ENCODE measurements at places on chromosomes 1 and 21.

GRCh38 chr1:34842952-34843371 lies 16.6 kb downstream of the SMIM12 start:
- no peak for DNase-seq

- no peak for DNase-seq
These were observed 131.0 kb upstream of the RUNX1 start for GRCh38 chr21:35179990-35180540.

- DNase-seq = no peak
These were observed 22.6 kb upstream of the FCRL3 start for GRCh38 chr1:157723157-157723556.

- DNase-seq = no peak
These were observed 16.0 kb downstream of the LRIG2 start for GRCh38 chr1:113088972-113089371.

- DNase-seq = no peak
These were observed 485.7 kb downstream of the AJAP1 start for GRCh38 chr1:5140136-5140535.

DNA sequence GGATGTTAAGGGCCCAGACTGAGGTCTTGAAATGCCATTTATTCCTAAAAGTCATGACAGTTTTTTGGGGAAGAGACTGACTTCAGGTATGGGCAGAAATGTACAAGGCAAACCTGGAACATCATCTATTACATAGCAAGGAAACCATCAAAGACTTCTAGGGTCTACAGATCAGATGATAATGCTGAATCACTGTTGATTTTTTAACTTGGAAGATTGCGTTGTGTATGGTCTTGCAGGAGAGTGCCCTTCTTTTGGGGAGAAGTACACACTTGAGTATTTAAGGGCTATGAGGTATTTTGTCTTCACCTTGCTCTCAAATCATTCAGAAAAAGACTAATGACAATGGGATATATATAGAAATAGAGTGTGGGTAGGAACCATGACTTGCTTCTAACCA lies 15.4 kb upstream of the RD3 start:
- DNase-seq = no peak

DNA sequence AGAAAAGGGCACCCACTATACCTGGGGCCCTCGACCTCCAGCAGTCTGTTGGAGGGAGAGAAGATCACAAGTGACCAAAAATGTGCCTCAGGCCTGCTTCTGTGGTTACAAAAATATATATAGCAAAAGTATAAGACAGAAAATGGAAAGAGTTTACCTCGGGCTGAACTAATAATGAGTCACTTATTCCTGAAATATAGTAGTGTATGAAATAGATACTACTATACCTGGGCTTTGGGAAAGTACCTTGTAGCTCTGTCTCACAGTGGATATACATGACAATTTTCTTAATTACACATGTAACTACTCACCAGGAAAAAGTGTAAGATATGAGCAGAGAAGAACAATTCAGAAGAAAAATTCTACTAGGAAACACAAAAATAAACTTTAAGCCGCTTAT lies 7.3 kb upstream of the APCS start:
- no peak for DNase-seq

DNA sequence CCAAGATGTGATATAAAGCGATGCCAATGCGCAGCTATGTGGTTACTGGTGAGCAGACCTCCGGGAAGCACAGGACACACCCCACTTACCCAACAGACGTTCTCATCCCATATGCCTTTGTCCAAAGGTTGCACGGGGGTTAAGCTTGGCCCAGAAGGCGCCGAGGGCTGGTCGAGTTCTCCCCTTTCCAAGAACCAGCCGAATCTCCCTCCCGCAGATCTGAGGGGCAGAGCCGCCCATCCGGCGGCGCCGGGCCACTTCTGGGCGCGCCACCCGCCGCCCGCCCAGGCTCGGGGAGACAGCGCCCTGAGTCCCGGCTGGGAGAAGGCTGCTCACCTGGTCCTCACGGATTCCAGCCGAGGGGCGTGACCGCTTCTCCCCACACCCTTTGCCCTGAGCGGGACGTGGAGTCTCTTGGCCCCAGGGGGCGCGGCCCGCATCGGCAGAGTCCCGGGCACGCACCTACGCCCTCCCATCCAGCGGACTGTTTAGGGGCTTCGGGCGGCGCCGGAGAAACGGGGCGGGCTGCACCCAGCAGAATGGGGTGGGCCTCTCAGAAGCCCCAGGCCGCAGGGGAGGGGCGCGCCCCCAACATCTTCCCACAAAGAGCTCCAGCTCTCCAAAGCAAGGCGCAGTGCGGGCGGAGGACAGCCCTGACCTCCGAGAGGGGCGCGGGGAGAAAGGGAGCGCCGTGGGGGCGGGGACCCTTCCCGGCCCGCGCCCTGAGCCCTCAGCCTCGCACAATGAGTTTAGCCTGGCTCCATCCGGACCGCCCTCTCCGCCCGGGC lies 615 bp downstream of the GPR161 start:
- peak; percentile 68 for DNase-seq

DNA sequence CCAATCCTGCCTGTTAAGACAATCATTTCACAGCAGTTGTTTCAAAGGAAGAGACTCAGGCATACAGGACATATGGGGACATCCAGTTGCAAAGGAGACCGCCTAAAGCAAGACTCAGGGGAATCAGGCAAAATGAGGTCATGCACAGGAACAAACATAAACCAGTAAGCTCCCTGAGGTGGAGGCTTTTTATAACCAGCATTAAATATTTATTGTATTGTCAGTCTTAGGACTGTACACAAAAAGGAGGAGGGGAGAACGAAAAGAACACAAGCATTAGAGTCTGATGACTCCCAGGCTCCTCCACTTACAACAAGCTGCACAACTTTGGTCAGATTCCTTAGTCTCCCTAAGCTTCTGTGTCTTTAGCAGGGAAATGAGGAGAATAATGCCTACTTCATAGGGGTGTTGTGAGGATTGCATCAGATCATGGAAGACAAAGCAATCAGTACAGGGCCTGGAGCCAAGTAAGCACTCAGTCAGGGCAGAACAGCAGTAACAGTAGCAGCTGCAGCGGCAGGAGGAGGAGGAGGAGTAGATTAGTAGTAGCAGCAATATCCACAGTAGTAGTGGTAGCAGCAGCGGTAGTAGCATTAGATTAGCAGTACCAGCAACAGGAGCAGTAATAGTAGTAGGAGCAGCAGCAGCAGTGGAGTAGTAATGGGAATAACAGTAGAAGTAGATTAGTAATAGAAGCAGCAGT lies 54.2 kb upstream of the SPATA6 start:
- DNase-seq = no peak

- no peak for DNase-seq
These were observed 31.8 kb downstream of the RUNX1 start for GRCh38 chr21:35017256-35017655.

DNA sequence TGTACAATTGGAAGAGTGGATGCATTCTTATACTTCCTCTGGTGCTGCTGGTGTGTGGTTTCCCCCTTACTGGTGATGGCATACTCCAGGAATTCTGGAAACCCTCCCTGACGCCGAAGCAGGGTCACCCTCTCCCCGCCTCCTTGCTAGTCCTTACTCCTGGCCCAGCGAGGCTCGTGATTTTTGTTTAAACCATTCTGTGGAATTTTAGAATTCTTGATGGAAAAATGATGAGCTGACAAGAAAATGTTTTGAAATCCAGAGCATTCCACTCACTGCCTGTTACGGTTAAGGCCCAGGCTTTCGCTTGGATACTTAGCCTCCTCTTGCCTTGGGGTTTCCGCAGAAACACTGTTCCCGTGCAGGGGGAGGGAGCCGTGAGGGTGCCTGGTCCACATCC lies 41.1 kb downstream of the IL6R start:
- DNase-seq = no peak

DNA sequence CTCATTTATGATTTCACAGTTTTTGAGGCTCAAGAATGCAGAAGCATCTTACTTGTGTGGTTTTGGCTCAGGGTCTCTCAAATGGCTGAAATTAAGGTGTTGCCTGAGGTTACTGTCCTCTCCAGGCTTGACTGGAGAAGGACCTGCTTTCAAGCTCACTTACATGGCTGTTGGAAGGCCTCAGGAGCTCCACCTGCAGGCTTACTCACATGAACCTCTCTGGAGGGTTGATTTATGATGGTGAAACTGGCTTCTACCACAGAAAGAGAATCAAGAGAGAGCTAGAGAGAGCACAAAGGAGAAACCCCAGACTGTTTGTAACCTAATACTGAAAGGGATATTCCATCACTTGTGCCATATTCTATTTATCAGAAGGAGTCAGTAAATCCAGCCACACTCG lies 6.2 kb upstream of the KCNK2 start:
- no peak for DNase-seq

DNA sequence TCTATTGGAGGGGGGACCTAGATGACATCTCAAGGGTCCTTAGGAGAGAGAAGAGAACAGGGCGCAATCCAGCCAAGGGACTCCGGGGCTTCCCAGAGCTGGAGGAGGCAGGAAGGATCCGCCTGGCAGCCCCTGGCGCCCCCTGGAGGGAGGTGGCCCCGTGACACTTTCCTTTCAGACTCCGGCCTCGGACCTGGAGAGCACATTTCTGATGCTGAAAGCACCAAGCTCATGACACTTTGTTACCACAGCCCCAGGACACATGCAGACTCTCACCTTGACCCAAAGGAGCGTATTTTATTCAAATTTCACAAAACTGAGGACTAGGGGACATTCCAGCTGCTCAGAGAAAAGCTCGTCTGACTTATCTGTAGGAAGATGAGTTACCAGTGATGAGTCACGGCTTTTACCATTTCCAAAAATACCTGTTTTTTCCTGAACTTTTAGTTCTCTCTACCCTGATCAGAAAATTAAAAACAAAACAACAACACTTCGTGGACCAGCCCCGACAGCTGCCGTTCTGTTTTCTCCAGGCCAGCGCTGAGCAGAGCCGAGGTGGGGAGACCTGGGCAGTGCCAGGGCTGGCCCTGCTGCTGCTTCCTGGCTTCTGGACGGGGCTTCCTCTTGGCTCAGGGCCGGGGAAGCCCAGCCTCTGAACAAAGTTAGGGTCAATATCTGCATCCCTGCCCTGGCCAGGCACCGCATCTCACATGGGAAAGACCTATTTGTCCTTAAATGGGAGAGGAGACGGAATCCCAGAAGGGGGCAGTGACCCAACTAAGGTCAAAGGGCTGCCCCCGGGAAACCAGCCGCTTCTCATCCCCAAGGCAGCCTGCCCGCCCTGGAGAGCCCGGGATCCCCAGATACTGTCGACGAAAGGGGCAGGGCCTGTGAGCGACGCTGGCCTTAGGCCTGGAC lies 21.6 kb upstream of the POFUT2 start:
- DNase-seq = peak; percentile 74

- no peak for DNase-seq
These were observed 15.6 kb downstream of the SLFNL1 start for GRCh38 chr1:41005876-41006275.

GRCh38 chr1:201726700-201727099 lies 102.3 kb upstream of the IPO9 start:
- no peak for DNase-seq

- peak; percentile 47 for DNase-seq
These were observed 575.9 kb downstream of the USP25 start for GRCh38 chr21:16305686-16306085.

- DNase-seq = no peak
These were observed 28.7 kb downstream of the NBPF3 start for GRCh38 chr1:21468599-21468998.

DNA sequence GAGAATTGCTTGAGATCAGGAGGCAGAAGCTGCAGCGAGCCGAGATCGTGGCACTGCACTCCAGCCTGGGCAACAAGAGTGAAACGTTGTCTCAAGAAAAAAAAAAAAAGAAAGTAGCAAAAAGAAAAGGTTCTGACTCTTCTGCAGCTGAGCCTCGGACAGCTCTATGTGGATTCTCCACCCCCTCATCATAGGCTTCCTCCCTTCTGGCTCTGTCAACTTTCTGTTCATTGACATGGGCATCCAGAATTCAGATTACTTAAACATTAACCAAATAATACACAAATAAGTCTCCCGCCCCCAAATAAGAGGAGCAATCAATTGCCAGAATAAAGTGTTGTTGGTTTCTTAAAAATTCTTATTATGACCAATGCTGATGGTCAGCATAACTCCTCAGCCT lies 10.0 kb downstream of the SUSD4 start:
- no peak for DNase-seq

- DNase-seq = no peak
These were observed 492.5 kb upstream of the ADGRL2 start for GRCh38 chr1:81308191-81308590.
